Osteoblast (primary cell): ENCODE measurements at places on chromosomes 1 and 21. TPM values are rescaled to one million over a fixed set of nuclear protein-coding genes. Genes with fewer than 3 reads are reported as not detected.

Gene LIN28A
- not detected in 2 replicates for total RNA-seq

Gene GNG12
- total RNA-seq = 204 and 219 TPM in 2 replicates

GRCh38 chr1:182617734-182618351 lies 13.7 kb upstream of the RGS16 start:
- H3K4me3 ChIP-seq = no peak overlapping the region
- peak; percentile 91 for DNase-seq
- H3K27ac ChIP-seq = no peak overlapping the region
- H3K4me1 ChIP-seq = peaks cover 16% of the 10 kb centered on the region
- H3K27me3 ChIP-seq = peaks cover 4% of the 10 kb centered on the region

DNA sequence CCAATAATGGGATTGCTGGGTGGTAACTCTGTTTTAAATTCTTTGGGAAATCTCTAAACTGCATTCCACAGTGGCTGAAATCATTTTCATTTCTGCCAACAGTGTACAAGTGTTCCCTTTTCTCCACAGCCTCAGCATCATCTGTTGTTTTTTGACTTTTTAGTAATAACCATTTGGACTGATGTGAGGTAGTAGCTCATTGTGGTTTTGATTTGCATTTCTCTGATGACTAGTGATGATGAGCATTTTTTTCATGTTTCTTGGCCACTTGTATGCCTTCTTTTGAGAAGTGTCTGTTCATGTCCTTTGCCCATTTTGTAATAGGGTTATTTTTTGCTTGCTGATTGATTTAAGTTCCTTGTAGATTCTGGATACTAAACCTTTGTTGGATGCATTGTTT lies 131.9 kb upstream of the B3GALT2 start:
- peaks cover 9% of the 10 kb centered on the region for H3K4me1 ChIP-seq
- no peak overlapping the region for H3K27ac ChIP-seq
- H3K4me3 ChIP-seq = no peak overlapping the region
- no peak for DNase-seq
- no peaks in the 10 kb centered on the region for H3K27me3 ChIP-seq
- no peaks in the 10 kb centered on the region for H3K36me3 ChIP-seq

- peak overlapping the region; percentile 70 for H3K27ac ChIP-seq
- no peaks in the 10 kb centered on the region for H3K36me3 ChIP-seq
- peaks cover 4% of the 10 kb centered on the region for H3K27me3 ChIP-seq
- H3K4me3 ChIP-seq = peak overlapping the region; percentile 91
- peak; percentile 82 for DNase-seq
Observed at GRCh38 chr1:202811296-202812175, 782 bp downstream of the PCAT6 start.

DNA sequence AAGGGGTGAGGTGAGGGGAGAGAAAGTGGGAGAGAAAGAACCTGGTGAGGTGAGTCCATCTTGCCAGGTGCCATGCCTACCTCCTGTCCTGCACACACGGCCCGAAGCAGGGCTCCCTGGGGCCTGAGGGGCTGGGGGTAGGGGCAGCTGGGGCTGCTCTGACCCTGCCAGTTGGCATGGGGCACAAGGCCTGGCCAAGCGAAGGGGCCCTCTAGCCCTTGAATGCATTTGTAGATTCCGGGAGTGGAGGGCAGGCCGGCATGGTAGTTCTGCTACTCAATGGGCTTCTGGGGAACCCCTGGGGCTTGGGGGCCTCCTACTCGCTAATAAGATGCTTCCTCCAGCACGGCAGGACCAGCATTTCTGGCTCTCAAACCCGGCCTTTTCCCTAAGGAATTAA lies 3.6 kb upstream of the PRDM16 start:
- DNase-seq = peak; percentile 81
- H3K36me3 ChIP-seq = no peaks in the 10 kb centered on the region
